ENCODE measurements at places on chromosomes 2 and 18. TPM values are rescaled to one million over a fixed set of nuclear protein-coding genes. Genes with fewer than 3 reads are reported as not detected.

ARHGEF33 gene
- 0.87 TPM for polyA plus RNA-seq

EDAR gene
- polyA plus RNA-seq: 2.0 TPM

KIF5C gene
- 16.0 TPM for polyA plus RNA-seq

VSNL1 gene
- 0.70 TPM for polyA plus RNA-seq

AQP12B gene
- polyA plus RNA-seq: 10.6 TPM

LCT gene
- polyA plus RNA-seq: 79.1 TPM

TTC27 gene
- 14.2 TPM for polyA plus RNA-seq

SP110 gene
- polyA plus RNA-seq: 16.5 TPM

MOGAT1 gene
- polyA plus RNA-seq: not detected

SKOR2 gene
- not detected for polyA plus RNA-seq

NEURL3 gene
- polyA plus RNA-seq: 0.81 TPM

- DNase-seq: no peak
These were observed 85.9 kb downstream of the ZNF407 start for GRCh38 chr18:74683573-74683972.

GRCh38 chr2:201758234-201758633 is 22.5 kb downstream of the ALS2 start:
- DNase-seq: peak; percentile 60

- peak; percentile 8 for DNase-seq
These were observed 50.0 kb downstream of the RBBP8 start for GRCh38 chr18:22983175-22983574.

DNA sequence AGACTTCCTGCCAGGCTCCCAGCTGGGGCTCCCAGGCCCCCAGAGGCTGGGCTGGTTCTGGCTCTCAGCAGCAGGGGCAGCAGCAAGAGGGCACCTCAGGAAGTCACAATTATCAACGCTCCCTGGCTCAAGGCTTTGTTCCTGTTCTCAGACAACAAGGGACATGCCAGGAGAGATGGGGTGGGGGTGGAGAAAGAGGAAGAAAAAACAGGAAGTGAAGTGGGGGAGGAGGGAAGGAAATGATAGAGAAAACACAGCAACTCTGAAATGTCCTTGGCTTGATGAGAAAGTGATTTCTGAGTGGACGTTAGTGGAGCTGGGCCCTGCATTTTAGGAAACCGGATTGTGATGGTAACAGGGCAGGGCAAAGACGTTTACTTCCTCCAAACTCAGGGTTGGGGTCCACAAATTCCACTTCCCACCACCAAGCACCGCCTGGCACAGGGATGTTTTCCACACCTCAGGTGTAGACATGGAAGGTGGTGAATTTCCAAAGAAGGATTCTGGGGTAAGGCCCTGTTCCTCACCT is 40.4 kb downstream of the CYRIA start:
- no peak for DNase-seq

DNA sequence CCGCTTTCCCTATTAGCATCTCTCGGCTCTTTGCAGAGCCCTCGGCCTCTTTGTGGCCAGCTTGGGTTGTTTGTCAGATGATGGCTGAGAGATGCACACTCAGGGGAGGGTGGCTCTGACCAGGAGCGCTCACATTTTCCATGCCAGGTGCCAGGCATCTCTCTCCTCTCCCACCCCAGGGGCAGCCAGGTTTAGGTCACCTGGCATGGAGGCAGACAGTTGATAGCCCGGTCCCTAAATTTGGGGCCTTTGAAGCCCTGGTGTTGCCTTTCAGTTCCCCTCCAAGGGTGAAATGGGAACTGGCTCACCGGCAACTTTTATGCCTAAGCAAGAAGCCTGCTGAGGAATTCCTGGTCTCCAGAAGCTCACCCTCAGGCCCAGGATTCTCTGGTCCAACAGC is 19.1 kb downstream of the LBH start:
- no peak for DNase-seq

GRCh38 chr2:736939-737338 is 59.7 kb upstream of the TMEM18 start:
- DNase-seq: no peak

DNA sequence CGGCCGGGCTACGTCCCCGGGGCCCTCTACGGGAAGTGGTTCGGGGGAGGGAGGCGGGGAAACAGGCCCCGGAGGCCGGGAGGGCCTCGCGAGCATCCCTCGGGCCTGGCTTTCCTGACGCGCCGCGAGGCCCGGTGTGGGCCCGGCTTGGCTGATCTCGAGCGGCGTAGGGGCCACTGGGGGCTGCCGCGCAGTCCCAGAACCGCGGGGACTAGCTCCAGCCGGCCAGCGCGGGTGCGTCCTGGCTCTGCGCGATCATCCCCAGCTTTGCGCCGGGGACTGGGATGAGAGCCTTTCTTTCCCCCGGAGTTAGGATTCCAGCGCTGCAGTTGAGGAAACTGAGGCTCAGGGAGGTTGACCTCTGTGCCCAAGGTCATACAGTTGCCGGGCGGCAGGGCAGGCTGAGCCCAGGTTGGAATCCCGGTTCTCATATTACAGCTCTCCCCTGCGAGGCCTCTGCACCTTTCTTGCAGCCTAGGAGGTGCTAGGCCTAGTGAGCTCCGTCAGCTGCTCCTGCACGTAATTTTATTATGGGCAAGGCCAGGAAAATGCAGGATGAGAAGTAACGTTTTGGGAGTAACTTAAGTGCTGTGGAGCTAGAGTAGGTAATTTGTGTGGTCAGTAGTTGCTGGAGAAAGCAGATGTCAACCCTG is 501 bp downstream of the LPIN1 start:
- peak; percentile 78 for DNase-seq

DNA sequence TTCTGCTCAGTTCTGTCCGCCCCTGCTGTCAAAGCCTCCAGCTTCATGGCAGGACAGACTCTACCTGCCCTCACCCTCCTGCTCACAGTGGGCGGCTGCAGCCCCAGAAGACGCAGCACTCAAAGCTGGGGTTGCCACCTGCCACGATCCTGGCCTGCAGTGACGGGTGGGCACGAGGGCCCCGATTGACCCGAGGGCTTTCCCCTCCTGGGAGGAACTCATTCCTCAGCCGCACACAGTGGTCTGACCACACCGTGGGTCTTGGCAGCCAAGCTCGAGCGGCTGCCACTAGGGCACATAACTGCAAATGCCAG is 47.1 kb downstream of the HS6ST1 start:
- DNase-seq: no peak

DNA sequence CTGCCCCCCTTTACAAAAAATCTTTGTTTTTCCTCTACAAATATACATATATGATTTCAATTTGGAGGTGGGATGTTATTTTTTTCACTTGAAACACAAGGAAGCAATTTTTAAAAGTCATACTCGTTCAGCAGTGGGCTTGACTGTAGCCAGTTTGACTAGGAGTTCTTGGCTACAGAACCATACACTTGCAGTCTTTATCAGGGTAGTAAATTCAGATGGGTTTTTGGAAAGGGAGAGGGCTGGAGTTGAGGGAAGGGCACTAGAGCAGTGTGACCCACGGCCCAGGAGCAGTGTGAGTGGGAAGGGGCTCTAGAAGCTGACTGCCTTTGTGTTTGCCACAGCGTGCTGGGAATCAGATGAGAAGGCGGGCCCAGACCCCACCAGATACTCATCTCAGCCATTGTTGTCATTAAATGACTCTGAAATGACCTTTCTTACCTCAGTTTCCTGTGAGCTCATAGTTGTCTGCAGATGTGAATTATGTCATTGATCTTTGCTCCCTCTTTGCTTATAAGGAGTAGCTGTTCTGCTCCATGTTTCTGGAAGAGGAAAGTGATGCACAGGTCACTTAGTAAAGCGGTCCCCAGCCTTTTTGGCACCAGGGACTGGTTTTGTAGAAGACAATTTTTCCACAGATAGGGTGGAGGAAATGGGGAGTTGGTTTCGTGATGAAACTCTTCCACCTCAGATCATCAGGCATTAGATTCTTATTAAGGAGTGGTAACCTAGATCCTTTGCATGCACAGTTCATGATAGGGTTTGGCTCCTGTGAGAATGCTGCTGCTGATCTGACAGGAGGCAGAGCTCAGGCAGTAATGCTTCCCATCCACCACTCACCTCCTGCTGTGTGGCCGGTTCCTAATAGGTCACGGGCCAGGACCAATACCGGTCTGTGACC is 116.8 kb downstream of the SPTBN1 start:
- peak; percentile 60 for DNase-seq

GRCh38 chr2:44679584-44679983 is 261.9 kb upstream of the SIX3 start:
- no peak for DNase-seq

GRCh38 chr2:189022053-189022481 is 47.9 kb downstream of the COL3A1 start:
- DNase-seq: no peak

GRCh38 chr2:226489775-226490541 is 309.7 kb downstream of the IRS1 start:
- DNase-seq: no peak

GRCh38 chr2:89849731-89850130 is 1158.3 kb downstream of the RPIA start:
- DNase-seq: no peak

- peak; percentile 12 for DNase-seq
These were observed 44.3 kb downstream of the MYCN start for GRCh38 chr2:15984368-15985255.

DNA sequence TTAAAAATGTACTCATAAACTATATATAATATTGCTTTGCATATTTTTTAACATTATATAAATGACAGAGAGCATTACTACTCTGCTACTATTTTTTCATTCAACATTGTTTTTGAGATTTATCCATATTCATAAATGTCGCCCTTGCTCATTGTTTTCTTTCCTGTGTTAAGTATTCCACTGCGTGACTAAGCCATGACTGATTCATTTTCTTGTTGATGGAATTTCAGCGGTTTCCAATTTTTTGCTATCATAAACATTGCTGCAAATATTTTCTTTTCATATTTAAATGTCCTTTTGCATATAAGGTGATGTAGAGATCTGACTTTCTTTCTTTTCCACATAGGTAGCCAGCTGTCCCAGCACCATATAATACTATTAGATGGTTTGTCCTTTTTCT is 57.6 kb downstream of the SFXN5 start:
- no peak for DNase-seq

GRCh38 chr2:96885432-96886347 is 15.8 kb upstream of the SEMA4C start:
- DNase-seq: no peak

GRCh38 chr18:7000484-7001096 is 117.0 kb downstream of the LAMA1 start:
- DNase-seq: peak; percentile 22

- no peak for DNase-seq
These were observed 42.8 kb upstream of the SGPP2 start for GRCh38 chr2:222381566-222381965.

- DNase-seq: no peak
These were observed 15.0 kb upstream of the TANC1 start for GRCh38 chr2:158953454-158953853.

DNA sequence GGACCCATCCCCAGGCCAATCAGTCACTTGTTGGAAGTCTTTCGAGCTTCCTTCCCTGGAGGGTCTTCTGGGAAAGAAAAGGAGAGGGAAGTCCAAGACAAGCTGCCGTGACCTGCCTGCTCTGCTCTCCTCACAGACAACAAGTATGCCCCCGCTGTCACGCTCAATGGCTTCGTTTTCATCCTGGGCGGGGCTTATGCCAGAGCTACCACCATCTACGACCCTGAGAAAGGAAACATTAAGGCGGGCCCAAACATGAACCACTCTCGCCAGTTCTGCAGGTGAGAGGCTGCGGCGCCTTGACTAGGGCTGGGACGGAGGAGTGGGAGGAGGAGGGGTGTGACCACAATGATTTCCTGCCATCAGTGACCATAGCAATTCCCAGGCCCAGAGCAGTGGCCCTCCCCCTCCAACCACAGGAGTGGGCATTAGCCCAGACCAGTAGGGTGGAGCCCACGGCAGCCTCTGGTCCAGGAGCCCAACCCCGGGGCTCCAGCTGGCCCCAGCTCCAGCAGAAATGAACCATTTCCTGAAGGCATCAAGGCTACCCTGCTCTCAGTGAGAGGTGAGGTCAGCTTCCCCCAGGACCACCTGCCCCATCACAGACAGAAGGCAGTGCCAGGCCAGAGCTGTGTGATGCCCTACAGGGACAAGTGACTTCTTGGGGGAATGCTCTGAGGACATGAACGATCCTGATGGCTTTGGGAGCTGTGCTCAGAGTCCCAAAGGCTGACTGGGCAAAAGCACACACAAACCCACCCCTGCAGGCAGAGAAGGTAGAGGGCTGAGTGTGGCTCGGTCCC is 223.1 kb downstream of the ATAD2B start:
- DNase-seq: no peak

- no peak for DNase-seq
These were observed 328.4 kb downstream of the CLIP4 start for GRCh38 chr2:29443627-29444026.

DNA sequence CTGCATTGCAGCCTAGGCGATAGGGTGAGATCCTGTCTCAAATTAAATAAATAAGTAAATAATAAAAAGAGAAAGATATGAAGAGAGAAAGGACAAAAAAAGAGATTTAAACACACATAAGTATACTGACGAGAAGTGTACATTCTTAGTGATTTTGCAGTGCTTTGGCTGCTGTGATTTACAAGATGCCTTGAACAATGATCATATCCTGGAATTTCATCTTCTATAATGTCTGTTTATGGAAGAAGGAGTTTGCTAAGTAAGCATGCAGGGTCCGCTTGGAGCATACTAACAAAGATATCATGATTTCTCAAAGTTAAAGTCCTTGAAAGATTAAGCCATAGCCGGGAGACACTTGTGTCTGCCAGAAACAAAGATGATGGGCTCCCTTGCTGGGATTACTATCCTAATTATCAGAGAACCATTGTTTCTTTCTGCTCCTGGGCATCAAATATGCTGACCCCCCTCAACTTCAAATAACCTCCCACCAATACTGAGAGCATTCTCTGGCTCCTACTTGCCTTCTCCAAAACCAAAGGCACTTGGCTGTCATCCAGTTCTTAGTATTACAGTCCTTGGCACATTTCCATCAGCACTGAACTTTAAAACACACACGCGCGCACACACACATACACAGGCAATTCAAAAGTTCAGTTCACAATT is 47.5 kb upstream of the STAM2 start:
- peak; percentile 81 for DNase-seq

- DNase-seq: no peak
These were observed 36.2 kb downstream of the CAPN13 start for GRCh38 chr2:30770816-30771576.
